ENCODE measurements at places on chromosomes 5 and 9.

DNA sequence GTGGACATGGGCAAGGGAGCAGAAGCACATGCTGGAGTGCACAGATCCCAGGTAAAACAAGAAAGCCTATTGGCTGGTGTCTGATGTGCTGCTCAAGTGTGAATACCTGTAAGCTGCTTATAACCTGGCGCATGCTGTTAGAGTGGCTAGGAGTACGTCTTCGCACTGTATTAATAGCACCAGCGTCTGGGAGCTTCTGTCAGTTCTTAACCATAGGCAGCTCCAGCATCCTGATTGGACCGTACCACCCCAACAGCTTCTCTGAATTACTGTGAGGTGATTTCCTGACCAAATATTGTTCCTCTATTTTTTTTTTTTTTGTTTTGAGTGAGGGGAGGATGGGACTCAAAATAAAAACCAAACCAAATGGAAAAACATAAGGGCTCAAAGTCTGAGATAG, 987.6 kb downstream of the PTPRD start:
- no peak for DNase-seq

DNA sequence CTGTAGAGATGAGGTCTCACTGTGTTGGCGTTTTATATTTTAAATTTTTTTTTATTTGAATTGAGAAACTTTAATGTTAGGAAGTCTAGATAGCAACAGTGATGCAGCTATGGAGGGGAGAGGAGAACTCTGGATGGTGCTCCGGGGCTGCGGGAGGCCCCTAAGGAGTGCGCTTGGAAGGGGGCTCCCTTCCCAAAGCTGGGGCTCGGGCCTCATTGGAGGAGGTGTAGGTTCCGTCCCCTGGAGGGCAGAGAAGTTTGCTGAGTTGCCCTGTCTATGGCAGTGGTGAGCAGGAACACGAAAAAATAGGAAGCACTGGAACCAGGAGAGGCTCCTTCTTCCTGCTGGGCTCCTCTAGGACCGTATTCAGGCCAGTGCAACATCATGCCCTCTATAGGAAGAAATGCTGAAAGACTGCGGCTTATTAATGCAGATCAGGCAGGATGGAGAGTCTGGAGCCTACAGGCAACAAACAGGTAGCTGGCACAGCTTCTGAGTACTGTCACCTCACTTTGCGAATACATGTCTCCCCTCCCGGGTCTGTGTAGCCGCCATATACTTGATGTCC, 16.1 kb downstream of the AHRR start:
- DNase-seq = peak; percentile 74

DNA sequence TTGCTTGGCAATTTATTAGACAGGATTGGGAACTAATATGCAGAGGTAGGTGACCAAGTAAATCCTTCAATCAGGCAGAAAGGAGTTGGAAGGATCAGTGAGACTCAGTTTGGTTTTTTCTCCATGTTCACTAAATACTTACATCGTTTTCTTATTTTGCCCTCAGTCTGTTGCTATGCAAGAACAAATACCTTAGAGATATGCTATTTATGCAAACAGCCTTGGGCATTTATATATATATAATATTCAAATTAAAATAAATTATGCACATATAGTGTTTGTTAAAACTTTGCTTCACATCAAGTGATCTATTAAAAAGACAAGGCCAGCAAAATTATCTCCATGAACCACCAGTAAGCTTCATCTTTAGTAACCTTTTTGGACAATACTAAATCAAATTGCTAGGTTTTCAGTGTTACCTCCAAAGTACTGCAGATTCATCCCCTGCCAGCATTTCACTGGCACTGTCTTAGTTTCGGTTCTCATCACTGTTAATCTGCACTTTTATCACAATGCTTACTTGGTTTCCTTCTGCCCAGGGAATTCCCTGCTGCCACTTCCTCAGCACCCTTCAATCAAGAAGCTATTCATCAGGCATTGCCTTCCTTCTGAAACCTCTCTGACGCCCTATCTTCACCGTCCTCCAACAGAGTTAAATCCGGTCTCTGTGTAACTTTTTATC, 26.0 kb upstream of the LIFR start:
- no peak for DNase-seq

DNA sequence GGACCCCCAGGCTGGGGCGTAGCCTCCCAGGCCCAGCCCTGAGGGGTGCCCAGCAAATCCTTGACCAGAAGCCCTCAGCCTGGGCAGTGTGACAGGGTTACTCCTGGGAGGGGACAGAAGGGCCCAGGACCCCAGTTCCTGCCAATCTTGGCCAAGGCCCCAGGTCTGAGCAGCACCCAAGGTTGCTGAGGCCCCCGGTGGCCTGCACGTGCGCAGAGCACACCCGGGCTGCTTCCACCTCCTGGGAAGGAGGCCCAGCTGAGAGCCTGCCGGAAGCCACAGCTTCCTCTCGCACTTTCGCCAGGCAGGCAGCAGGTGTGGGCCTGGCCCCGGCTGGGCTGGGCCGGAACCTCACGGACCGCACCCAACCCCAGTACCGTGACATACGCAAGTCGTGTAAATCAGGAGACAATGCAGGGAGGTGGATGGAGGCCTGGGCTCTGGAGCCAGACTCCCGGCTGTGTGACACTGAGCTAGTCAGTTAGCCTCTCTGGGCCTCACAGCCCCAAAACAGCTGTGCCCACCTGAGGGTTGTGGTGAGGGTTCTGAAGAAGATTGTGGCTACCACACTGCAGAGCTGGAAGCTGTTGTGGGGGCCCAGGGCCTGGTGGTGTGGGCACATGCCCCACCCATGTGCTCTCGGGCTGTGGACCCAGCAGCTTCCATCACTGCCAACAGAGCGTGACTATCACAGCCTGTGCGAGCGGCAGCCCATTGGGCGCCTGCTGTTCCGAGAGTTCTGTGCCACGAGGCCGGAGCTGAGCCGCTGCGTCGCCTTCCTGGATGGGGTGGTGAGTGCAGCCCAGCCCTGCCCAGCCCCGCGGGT, 5.1 kb downstream of the GRK6 start:
- no peak for DNase-seq

DNA sequence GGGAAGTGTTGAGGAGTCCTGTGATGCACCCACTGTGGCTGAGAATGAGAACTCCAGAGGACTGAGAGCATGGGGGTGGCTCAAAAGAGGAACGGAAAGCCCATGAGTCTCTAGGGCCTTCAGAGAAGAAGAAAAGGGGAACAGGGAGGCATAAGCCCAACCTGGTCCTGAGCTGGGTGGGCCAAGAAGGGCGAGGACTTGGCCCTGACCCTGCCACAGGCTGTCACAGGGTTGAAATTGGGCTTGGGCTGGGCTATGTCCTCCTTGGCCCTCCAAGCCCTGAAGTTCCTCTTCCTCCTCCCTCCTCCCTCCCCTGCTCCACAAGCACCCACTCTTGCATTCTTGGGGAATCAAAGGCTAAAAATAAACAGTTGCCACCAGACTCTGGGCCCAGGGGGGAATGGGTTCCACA, 49.3 kb upstream of the PPARGC1B start:
- DNase-seq = peak; percentile 17

- no peak for DNase-seq
Observed at GRCh38 chr5:63648376-63648775, 313.9 kb downstream of the HTR1A start.

DNA sequence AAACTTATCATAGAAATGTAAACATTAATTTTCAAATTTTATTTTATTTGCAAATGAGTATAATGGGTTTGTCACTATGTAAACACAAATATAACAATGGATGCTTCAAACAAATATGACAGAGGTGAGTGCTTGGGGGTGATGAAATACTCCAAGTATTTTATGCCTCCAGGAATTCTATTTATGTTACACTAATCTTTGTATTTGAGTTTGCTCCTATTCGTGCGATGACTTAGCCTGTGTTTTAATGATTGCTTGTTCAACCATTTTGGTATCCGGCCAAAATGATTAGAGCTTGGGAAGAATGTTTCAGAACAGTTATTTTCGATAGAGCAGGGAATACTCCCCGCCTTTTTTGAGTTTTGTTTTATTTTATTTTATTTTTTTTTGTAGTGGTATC, 5.0 kb downstream of the DMRT2 start:
- no peak for DNase-seq

GRCh38 chr5:109714592-109714991, 24.9 kb downstream of the MAN2A1 start:
- DNase-seq = no peak

DNA sequence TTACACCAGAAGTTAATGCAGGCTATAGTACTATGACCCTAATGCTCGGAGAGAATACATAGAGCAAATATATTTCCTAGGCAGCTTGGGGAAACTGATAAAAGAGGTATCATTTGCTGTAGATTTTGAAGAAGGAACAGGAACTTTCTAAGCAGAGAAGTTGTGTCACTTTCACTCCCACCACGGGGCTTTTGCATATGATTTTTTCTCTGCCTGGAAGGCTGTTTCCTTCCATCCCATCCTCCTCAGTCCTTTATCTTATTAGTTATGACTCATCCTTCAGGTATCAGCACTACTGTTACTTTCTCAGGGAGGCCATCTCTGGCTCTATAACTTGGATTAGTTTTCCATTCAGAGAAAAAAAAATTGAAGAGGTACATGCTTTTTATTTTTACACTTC, 2006.1 kb upstream of the WWC1 start:
- DNase-seq = no peak

DNA sequence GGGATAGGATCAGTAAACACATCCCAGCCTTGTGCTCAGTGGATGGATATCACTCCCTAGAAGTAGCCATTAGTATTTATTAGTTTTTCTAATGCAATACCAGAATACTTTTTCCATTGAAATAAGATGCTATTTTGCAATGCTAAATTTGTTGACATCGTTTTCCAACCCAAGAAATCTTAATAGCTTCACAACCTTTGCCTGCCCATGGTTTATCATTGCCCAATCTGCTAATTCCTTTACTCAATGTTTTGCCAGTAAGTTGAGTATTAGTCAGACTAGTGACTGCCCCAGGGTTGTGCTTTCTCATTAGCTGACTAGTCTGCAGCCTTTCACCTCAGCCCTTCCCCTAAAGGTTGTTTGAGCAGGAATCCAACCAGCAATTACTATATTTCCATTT, 62.9 kb downstream of the NREP start:
- DNase-seq = peak; percentile 89

- no peak for DNase-seq
Observed at GRCh38 chr5:126508251-126508961, 85.2 kb downstream of the GRAMD2B start.
